ENCODE measurements at places on chromosomes 16 and 17.

GRCh38 chr16:50909831-50910735, 168.2 kb downstream of the CYLD start:
- no peak for DNase-seq

- DNase-seq, result peak; percentile 93
Measured at GRCh38 chr17:6651354-6651918, at the start of the genes C17orf100 and MED31. Gene C17orf100 (plus strand): TSS chr17:6651762. CDS start chr17:6651914, 152 bp downstream. Gene MED31 (minus strand): TSS chr17:6651605. CDS start chr17:6651528, 77 bp downstream.

GRCh38 chr16:31505483-31505882, 2.7 kb downstream of the RUSF1 start:
- no peak for DNase-seq

GRCh38 chr16:20610211-20610891, 34.2 kb upstream of the ACSM2B start:
- no peak for DNase-seq

DNA sequence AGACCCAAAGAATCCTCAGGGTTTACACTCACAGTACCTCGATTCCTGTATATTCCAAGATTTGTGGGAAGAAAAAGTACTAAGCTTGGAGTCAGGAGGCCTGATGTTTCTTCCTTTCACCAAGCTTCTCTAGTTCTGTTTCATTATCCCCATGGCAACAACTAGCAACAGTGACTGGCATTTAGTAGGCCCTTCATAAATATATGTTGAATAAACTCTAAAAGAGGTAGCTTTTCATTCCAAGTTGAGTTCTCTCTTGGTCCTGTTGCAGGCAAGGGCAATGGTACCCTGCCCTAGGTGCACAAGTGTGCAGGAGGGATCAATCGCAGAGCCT, 527 bp upstream of the UBE2Z start:
- DNase-seq, result no peak

DNA sequence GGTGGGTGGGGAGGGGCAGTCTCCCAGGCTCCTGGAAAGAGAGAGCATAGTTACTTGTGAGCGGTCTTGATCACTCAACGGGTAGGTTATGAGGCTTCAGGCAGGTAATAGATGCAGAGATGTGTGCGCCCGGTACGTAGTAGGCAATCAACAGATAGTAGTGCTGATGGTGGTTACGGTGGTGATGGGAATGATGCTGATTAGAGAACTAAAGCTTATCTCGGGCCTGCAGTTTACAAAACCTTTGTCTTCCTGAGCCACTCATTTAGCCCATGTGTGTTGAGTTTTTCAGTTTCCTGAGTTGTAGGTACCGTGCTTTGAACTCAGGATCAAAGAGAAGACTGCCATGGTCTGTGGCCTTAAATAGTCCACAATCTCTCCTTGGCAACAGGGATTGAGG, 401.0 kb downstream of the SNX29 start:
- DNase-seq, result no peak

DNA sequence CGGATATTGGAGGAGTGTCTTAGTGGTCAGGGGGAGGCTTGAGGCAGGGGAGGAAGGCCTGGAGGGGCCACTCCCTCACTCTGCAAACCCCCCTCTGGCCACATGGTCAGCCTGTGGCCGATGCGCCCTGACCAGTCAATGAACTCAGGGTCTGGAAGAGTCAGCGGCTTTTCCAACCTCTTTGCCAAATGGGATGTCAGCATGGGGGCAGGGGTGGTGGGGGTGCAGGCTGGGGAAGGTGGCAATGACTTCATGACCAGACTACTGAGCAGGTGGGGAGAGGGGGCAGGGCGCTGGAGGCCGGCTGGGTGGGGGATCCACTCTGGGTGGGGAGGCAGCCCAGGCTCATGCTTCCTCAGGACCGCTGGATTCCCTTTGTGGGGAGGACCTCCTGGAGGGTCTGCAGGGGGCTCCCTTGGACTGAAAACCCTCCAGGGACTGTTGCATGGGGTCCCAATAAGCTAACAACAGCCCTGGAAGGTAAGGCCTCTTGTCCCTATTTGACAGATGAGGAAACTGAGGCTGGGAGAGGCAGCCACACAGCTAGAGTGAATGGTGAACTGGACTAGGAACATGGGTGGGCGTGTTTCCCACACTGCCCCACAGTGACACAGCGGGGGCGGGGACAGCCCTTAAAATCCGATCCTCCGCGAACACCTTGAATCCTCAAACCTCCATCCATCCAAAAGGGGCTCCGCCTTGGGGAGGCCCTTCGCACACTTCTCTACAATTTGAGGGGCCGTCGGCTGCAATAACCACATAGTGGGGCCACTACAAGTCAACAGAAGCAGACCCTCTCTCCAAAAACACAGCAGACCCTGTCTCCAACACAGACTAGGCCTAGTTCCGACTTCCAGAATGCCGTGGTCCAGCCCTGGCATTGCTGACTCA, 81.0 kb upstream of the TOB1 start:
- DNase-seq, result no peak

GRCh38 chr17:34369571-34369970, 6.5 kb upstream of the CCL1 start:
- DNase-seq, result no peak

DNA sequence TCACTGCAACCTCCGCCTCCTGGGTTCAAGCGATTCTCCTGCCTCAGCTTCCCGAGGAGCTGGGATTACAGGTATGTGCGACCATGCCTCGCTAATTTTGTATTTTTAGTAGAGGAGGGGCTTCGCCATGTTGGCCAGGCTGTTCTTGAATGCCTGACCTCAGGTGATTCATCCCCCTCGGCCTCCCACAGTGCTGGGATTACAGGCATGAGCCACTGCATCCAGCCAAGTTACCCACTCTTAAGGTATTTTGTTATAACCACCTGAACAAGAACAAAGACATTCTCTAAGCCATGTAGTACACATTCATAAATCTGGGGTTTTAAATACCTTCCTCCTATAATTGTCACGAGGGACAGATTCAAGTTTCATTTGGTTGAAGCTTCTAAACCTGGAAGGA, 12.3 kb upstream of the TMEM170A start:
- no peak for DNase-seq

DNA sequence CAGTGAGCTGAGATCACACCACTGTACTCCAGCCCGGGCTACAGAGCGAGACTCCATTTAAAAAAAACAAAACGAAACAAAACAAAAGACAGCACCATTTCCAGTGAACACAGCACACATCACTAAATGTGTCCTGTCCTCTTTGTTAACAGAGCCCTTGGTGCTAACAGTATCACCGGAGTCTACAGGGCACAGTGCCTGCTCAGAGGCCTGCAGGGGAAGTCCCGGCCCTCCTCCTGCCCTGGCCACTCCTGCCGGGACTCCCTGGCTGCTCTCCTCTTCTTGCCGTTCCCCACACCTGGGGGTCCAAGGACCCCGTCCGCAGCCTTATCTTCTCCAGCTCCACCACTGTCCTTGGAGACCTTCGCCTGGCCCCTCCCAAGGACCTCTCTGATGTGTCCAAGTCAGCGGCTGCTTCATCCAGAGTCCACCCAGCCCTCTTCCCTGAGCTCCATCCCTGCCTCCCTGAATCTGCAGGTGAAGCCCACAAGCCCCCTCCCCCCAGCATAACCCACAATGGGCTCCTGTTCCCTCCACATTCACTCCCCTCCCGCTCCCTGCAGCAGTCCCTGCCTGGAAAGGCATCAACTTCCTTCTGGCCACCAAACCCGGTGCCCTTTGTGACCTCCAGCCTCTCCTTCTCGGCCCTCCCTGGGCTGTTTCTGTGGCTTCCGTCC, 8.5 kb downstream of the TRPV1 start:
- DNase-seq, result no peak

Measured in stimulated activated CD4-positive, alpha-beta T cell treated with anti-CD3 and anti-CD28 coated beads, Interleukin-1b, Interleukin-23, amount 100 ng/mL, for 1 hour (primary cell).